ENCODE measurements at places on chromosomes 1 and 21.
A peak's percentile ranks its signal among the peaks of the same experiment; 100 is the strongest.

GRCh38 chr1:223319905-223320580 is 43.9 kb downstream of the SUSD4 start:
- DNase-seq, result no peak

- DNase-seq, result peak; percentile 42
Measured at GRCh38 chr1:28668191-28668955, at the start of gene GMEB1. GMEB1 (plus strand) TSS chr1:28668784; CDS start chr1:28683613, 14,829 bp downstream.

GRCh38 chr1:154627257-154628120 is 19.5 kb upstream of the ADAR start:
- DNase-seq, result peak; percentile 97

GRCh38 chr1:44655609-44656008 is 18.7 kb downstream of the TMEM53 start:
- DNase-seq, result peak; percentile 8

GRCh38 chr1:232837087-232837486 is 31.9 kb downstream of the MAP10 start:
- no peak for DNase-seq

DNA sequence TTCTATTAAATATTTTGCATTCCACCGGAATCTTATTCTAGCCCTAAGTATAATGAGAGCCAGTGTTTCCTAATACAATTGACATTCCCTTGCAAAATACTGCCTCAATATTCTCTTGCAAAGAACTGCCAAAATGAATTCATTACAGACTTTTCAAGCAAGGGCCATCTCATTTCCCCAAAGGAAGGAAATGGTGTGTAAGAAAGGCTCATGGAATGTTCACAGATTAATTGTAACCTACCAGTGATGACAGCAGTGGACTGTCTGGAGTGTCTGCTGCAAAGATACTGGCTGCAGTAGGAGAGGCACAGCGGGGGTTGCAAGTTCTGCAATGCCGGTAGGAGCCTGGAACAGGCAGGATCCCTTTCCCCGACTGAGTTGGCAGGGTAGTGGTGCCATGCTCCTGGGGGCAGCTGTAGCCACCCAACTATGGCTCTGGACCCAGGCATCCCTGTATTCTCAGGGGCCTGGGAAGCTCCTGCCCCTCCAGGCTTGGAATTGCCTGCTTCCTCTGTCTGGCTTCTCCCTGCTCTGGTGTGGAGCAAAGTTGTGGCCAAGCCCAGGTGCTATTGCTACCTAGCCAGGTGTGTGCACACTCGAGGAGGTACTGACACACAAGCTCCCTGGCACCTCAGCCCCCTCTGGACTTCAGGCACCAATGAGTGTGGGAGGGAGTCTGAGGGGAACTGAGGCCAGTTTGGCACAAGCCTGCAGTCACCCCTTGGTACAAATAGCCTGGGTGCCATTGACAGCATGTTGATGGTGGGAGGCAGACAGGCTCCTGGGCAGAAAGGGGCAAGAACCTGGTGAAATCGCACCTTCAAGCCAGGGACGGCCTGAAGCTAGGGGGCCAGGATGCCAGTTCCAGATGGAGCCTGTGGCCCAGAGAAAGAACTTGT is 1371.0 kb downstream of the KCNT2 start:
- no peak for DNase-seq

DNA sequence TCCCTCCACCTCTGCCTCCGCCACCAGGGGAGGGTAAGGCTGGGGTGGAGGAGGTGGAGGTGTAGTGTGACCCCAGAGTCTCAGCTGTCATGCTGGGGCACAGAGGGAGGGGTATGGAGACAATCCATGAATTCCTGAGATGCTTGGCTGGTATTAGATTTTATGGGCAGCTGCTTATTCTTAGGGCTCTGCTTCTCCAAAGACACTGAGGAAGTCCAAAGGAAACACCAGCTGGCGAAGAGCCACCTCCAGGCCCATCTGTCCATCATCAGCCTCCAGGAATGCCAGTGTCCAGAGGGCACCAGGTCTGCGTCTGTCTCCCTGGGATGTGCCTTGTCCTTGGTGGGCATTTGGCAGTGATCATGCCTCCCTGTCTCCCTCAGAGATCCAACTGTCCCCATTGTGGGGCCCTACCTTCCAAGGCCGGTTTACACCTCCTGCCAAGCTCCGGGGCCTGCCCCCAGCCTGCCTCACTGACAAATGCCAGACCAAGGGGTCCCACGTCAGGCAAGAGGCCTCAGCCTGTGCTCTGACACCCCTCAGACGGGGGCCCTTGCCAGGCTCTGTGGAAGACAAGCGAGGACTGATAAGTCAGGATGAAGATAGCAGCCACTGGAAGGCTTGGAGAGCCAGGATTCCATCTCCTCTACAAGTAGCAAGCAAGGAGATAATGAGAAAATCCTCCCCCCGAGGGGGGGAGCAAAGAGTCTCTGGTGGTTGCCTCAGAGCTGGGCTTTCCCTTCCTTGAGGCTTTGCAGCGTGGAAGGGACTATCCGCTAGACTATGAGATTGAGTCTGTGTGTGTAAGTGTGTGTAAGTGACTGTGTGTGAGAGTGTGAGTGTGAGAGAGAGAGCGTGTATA is 1.6 kb downstream of the TNNI1 start:
- no peak for DNase-seq

- DNase-seq, result no peak
Measured at GRCh38 chr1:188769181-188769580, 1708.5 kb downstream of the BRINP3 start.

GRCh38 chr1:1264868-1265272 is 8.8 kb downstream of the UBE2J2 start:
- DNase-seq, result peak; percentile 11

GRCh38 chr1:75579046-75579445 is 31.9 kb downstream of the SLC44A5 start:
- DNase-seq, result no peak

DNA sequence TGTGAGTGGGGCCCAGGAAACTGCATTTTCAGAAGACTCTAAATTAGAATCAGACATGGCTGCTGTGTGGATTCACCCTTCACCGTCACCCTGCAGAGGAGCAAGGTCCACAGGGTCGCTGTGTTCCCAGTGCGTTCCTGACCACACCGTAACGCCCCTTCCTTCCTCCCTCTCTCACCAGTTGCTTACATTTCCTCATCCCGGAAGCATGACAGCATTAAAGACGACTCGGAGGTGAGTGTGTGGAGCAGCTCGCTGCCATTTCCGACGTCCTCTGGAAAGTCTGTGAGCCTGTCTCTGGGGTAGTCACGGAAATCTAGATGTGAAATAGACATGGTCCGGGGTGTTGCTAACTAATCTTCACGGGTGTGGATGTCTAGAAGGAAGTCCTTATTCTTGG is 45.9 kb downstream of the FAAP20 start:
- DNase-seq, result no peak

DNA sequence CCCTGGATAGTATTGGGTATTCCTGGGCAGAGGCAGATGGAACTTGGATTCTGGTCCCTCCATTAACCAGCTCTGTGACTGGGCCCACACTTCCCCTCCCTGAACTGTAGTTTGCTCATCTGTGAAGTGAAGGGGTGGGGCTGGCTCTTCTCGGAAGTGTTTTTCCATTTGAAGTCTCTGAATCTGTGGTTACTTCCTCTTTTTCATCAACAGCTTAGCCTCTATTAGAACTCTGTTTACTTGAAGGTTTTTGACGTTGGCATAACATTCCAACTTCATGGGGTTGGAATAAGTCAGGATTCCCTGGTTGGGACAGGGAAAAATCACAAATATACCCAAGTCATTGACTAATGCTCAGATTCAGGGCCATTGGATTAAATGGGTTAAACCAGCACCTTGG is 3.6 kb downstream of the KIAA0040 start:
- DNase-seq, result no peak

DNA sequence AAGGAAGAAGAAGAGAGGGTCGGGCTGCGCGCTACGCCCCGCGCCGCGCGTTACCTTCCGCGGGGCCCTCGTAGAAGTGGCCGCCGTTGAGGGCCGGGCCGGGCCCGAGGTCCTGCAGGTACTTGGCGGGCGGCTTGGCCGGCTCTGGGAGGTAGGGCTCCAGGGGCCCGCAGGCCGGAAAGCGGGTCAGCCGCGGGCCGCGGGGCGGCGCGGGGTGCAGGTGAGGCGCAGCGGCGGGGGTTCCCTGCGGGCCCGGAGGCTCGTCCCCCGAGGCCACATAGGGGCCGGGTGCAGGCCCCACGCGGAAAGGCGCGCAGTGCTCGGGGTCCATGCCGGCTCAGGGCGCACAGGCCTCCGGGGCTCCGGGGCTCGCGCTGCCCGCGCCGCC is 196 bp downstream of the ALX3 start:
- DNase-seq, result no peak
